GM10248 (cell line): ENCODE measurements at places on chromosomes 12 and 14.
A peak's percentile ranks its signal among the peaks of the same experiment; 100 is the strongest.

DNA sequence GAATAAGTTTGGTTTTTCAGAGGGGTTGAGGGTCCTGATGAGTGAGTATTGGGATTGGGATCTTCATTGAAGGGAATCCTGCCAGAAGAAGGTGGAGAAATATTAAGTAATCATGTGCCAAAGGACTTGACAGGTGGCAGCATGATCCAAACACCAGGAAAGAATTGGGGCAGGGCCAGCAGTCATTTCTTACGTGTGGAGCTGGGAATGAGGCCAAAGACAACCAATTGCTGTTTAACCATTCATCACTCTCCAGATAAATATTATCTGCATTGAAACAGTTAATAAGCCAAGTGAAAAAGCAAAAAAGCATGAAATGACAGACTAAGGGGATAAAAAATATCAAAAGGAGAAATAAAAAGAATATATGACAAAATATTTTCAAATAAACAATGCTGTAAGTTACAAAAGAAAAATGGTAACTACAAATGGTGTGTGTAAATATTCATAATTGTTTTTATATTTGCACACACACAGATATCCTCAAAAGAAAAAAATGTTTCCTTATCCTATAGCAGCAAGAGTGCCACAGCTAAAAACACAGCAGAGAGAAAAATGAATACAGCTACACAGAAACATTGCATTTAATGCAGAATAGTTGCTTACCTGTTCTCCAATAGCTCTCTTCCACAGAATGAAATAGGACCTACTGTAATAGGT is 26.2 kb downstream of the C2CD5 start:
- DNase-seq: no peak

GRCh38 chr12:23757541-23757962 is 191.9 kb downstream of the SOX5 start:
- DNase-seq: no peak

DNA sequence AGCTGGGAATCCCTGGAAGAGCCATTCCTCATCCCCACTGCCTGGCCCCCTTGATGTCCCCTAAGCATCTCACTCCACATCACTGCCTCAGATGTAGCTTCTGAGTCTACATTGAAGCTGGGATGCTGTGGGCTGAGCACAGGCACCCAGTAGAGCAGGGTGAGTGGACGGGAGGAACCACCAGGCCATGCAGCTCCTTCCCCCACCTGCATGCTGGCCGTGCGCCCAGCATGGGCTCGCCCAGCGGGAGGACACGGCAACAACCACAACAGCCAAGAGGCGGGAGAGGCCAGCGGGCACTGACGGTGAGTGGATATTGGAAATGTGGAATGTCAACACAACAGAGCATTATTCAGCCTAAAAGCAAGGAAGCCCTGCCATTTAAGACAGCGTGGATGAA is 310.9 kb downstream of the ADGRD1 start:
- no peak for DNase-seq

DNA sequence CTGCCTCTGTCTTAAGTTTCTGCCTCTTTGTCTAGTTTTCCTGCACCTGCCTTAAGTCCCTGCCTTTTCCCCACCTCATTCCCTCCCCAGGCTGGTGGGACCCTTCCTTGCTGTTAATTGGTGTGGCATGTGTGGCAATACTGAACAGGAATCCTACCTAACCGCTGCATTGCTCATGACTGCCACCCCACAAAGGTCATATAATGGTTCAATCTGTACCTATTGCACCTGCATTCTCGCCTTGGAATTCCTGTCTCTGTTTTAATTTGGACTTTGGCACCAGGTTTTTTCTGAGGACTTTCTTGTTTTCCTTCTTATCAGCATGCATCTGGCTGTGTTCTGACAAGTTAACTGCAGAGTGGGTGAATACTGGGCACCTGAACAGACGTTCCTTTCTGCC is 966.2 kb upstream of the TMEM132C start:
- DNase-seq: no peak

GRCh38 chr14:68726093-68726695 is 66.7 kb downstream of the ZFP36L1 start:
- no peak for DNase-seq

DNA sequence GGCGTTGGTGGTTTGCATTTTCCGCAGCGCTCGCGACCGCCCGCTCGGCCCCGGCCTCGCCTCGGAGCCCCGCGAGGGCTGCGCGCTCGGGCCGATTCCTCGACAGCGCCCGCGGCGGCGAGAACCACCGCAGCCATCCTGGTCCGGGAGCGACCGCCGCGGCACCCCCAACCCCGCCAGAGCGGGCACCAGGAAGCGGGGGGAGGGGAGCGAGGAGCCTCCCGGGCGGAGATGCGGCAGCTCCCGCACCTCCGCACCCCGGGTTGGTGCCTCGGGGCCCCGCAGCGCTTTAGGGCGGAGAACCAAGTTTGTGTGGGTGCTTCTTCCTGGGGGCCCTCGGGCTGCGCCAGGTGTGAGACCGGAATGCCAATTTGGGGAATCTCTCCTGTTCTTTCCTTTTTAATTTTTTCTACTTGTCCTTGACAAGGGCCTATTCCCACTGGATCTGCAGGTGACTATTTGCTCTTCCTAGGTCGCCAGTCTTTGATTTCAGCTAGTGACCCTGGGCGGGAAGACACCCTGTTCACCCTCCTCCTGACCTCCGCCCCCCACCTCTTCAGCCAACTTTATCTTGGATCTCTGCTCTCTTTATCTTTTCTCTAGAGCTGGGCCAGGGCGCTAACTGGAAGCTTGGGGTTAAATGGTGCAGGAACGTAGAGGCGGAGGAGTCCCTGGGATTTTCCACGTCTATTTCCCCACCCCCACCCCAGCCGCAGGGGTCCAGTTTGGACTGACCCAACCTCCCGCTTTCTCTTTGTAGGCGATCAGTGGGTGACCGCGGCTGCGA is at the start of gene SOCS2:
TSS of gene SOCS2 (plus strand) at position 751 of the 787 bp plus-strand sequence. CDS start 223 bp downstream, outside the sequence.
- peak; percentile 42 for DNase-seq
